ENCODE measurements at places on chromosomes 7 and 10.

DNA sequence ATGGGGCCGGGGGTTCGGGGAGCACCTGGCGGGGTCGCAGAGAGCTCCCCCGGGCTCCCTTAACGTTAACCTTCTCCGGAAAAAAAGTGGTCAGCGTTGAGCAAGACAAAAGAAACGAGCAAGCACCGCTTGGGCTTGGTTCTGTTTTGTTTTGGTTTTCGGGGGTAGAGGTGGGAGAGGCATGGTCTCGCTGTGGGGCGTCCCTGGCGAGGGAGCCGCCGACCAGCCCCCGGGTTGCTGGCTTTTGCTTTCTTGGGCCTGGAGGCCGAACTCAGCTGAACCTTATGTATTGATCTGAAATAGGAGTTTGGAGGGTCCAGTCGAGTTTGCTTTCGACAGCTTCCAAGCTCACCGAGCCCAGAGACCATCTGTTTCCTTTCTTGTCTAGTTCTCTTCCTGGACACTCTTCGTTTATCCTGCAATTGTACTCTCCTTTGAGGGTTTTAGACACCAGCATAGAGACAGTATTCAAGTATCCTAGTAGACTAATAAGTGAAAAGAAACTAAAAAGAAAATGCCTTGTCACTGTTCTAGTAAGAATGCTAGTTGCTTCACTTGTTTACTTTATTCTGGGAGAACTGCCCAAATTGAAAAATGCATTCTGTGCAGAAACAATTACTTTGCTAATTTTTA lies 980 bp downstream of the FHIP2A start:
- DNase-seq, result peak; percentile 15

- DNase-seq, result no peak
Measured at GRCh38 chr10:22553452-22553995, 160.9 kb downstream of the PIP4K2A start.

GRCh38 chr7:93359520-93360198 lies 127.5 kb downstream of the VPS50 start:
- DNase-seq, result no peak

GRCh38 chr7:2510909-2511768 lies 8.4 kb upstream of the LFNG start:
- DNase-seq, result peak; percentile 67

DNA sequence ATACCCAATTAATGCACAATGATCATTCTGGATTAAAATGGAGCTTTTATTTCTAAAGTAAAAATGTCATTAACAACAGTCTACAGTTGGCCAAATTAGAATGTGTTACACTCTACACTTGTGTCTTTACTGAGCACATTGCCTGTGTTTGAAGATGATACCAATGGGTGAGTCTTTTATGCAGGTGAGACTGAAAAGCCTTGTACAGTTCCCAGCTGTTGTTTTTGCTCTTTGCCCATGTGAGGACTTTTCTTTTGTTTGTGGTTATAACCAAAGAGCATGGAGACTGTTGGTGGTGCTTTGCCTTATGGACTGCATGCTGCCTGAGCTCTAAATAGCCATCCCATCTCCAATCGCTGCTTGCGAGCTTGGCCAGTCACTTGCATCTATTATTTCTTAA lies 264.5 kb downstream of the GATA3 start:
- no peak for DNase-seq

- no peak for DNase-seq
Measured at GRCh38 chr7:148318838-148319237, 271.7 kb upstream of the C7orf33 start.

- no peak for DNase-seq
Measured at GRCh38 chr7:115962340-115962739, 68.2 kb downstream of the TFEC start.

- DNase-seq, result no peak
Measured at GRCh38 chr7:7793249-7793648, 74.8 kb upstream of the RPA3 start.

DNA sequence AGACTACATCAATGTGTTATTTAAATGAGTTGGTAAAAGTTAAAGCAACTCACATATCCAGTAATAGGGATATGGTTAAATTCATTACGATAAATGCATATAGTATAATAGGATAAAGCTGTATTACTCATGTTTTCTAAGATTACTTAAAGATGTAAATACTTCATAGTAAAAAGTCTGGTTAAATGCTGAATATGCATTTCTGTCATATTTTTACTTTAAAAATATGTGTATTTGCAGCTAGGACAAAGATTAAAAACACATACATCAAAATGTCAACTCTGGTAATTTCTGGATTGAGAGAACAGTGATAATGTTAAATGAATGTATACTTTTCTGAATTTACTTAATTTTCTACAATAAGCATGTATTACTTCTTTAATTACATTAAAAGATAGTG lies 15.1 kb downstream of the PPP1R9A start:
- DNase-seq, result no peak

DNA sequence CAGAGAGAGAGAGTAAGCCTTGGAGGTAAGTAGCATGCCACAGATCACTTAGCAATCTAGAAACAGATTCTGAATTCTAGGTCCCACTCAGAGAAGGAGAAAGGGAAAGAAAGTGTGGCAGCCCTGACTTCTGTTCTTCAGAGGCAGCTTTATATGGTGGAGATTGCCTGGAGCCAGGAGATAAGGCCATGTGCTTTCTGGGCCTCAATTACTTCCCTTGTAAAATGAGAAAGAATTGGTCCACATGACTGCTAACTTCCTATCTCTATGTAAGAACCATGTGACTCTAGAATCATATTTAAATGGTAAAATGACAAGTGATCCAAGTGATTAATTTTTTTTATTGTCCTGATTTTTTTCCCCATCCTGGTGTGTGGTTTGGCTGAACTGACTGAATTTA lies 64.1 kb downstream of the HHEX start:
- no peak for DNase-seq

DNA sequence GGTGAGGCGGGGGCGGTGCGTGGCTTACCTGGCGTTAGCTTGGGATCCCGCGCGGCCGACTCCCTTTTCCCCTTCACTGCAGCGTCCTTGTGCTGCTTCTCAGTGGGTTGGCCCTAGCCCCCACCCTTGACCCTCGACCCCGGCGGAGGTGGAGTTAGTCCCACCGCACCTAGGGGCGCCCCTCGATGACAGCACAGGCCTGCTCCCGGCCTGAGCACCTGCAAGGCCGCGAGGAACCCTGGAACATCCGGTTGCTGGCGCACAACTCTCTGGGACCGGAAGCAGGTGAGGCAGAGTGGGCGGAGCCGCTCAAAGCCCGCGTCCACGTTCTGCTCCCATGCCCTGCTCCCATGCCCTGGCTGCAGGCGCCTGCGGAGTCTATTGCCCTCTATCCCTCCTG lies 266.9 kb downstream of the USP6NL start:
- DNase-seq, result no peak

GRCh38 chr7:155797262-155798250 lies 14.7 kb downstream of the SHH start:
- no peak for DNase-seq

- no peak for DNase-seq
Measured at GRCh38 chr10:33304423-33305225, 29.8 kb downstream of the NRP1 start.

GRCh38 chr7:105269397-105269796 lies 119.3 kb downstream of the SRPK2 start:
- DNase-seq, result no peak
